Heart right ventricle (tissue), 16 donors: ENCODE measurements at places on chromosomes 12 and 14.

- no peak for DNase-seq
Measured at GRCh38 chr14:54023027-54023426, 66.4 kb upstream of the BMP4 start.

GRCh38 chr14:49770212-49770817 is 2.4 kb downstream of the KLHDC2 start:
- no peak for DNase-seq

DNA sequence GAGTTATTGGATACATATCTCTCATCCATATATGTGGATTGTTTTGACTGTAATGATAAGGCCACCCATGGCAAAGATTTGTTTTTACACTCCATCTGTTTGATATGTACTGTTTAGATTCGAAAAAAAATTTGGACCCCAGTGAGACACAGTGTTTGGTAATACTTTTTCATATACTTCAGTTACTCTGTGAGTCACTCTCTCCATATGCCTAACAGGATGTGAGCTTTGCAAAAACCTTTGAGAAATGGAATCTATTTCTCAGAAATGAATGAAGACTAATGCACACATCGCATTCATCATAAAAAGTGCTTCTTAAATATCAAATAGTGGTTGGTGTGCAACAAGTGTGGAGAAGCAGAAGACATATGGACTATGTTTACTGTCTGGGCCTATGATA is 781.5 kb downstream of the SLC6A15 start:
- DNase-seq = no peak

DNA sequence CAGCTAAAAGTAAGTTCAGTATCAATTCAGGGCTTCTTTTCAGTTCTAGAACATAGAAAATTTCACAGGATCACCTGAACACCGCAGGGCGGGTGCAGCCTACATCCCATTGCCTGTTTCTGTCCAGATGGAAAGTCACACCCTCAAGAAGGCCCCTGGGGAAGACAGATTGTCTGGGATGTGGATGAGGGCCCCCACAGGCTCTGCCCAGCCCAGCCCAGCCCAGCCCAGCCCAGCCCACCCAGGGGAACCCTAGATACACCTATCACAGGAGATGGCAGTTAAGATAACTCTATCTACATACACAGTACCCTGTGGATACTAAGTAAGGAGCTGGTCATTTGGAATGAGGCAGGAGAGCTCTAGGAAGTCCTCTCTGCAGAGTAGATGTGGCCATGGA is 68.4 kb downstream of the DPF3 start:
- DNase-seq = no peak

- DNase-seq = no peak
Measured at GRCh38 chr14:49659526-49660455, 24.7 kb upstream of the DNAAF2 start.

DNA sequence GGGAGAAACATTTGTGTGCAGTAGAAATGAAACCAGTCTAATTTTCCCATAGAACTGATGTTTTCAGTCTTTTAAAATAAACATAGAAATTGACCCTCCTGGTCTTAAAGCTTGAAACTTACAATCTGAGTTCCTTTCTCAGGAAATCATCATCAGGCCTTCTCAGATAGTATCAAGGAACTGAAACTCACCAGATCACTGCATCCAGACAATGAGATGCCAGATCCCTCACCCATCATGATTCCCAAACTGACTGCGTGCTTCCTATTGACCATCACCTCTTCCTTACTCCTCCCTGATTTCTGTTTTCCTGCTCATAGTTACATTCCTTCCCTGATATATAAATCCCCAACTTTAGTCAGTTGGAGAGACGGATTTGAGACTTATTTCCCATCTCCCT is 195.0 kb upstream of the AMIGO2 start:
- no peak for DNase-seq

- DNase-seq = no peak
Measured at GRCh38 chr12:69679119-69679518, 20.0 kb downstream of the BEST3 start.

DNA sequence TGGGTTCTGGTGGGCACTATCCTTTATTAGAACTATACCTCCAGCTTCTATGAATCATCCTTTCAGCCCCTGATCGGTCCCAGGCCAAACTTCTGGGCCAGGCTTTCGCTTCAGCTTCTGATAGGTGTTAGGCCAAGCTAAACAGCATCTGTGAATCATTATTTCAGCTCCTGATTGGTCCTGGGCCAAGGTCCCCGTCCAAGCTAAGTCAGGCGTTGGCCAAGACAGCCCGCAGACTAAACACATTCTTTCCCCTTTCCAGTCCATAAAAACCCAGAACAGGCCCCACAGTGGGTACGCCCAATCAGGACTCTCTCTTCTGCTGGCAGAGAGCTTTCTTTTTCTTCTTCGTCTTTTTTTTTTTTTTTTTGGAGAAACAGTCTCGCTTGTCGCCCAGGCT is 1808.9 kb upstream of the SEL1L start:
- DNase-seq = peak; percentile 13

- no peak for DNase-seq
Measured at GRCh38 chr14:58066115-58066514, 85.9 kb downstream of the ARMH4 start.

GRCh38 chr14:91977884-91978283 is 30.4 kb upstream of the FBLN5 start:
- peak; percentile 5 for DNase-seq

GRCh38 chr14:29836395-29836794 is 91.3 kb downstream of the PRKD1 start:
- DNase-seq = no peak

- no peak for DNase-seq
Measured at GRCh38 chr14:69713993-69714679, 52.8 kb upstream of the SRSF5 start.

DNA sequence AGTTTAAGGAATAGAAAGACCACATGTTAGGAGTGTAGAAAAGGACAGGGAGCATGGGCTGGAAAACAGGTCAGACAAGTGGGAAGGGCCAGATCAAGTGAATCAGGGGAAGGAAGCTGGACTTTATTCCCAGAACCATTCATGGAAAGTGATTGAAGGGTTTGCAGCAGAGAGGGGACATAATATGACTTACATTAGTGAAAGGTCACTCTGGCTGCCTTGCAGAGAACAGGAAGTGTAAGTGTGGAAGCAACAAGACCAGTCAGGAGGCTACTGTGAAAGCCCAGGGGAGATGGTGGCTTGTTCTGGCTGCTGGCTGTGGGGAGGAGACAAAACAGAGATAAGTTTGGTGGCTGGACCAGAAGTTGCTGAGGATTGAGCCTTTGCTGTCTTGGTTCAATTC is 69.1 kb downstream of the VCPKMT start:
- no peak for DNase-seq

GRCh38 chr12:25320123-25321006 is 69.6 kb upstream of the KRAS start:
- no peak for DNase-seq

GRCh38 chr12:123363740-123364531 is 711 bp downstream of the SBNO1 start:
- peak; percentile 30 for DNase-seq

DNA sequence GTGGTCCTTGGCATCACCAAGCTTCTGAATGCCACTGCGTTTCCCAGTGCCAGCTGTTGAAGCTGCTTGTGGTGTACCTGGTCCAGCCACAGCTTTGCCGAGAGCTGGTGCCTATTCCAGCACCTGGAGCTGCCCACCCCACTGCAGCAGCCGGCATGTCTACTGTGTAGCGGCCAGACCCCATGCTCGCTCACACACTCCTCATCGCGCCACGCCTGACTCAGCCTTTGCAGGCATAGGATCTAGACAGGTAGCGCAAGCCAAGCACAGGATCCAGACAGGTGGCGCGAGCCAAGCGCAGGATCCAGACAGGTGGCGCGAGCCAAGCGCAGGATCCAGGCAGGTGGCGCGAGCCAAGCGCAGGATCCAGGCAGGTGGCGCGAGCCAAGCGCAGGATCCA is 11.6 kb upstream of the ZNF605 start:
- no peak for DNase-seq

- no peak for DNase-seq
Measured at GRCh38 chr12:92558806-92559205, 144.0 kb upstream of the PLEKHG7 start.

- peak; percentile 65 for DNase-seq
Measured at GRCh38 chr14:91872517-91873470, 5.5 kb upstream of the TC2N start.

DNA sequence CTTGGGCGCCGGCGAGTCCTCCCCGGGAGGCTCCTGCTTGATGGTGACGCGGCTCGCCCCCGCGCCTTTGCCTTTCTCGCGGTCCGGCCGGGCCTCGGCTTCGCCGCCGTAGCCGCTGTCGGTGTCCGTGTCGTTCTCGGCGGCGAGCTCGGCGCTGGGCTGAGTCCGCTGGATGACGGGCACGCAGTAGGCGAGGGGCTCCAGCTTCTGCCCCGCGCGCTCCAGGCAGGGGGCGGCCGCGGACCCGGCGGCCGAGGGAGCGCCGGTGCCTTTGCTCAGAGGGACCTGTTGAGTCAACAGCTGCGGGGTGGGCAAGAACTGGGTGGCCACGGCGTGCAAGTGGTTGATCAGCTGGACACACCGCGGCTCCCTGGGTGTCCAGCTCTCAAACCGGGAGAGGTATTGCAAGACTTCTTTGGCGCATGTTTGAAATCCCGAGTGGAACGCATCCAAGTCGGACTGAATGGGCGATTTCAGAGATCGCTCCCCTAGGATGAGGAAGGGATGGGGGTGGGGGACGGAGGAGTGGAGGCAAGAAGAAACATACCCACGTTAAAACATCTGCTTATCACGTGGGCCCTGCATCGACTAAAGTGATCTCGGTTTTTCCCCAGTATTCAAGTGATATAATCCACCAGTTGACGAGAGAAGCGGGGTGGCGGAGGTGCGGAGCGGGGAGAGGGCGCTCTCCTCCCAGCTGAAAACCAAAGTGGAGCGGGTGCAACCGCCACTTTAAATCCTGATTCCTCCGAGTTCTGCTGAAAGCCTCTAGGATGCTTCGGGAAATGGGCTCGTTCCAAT is 2.0 kb downstream of the BHLHE41 start:
- DNase-seq = peak; percentile 67

GRCh38 chr14:43449291-43449690 is 1057.8 kb downstream of the FSCB start:
- no peak for DNase-seq

GRCh38 chr12:8052679-8053078 is 13.5 kb downstream of the C3AR1 start:
- no peak for DNase-seq

DNA sequence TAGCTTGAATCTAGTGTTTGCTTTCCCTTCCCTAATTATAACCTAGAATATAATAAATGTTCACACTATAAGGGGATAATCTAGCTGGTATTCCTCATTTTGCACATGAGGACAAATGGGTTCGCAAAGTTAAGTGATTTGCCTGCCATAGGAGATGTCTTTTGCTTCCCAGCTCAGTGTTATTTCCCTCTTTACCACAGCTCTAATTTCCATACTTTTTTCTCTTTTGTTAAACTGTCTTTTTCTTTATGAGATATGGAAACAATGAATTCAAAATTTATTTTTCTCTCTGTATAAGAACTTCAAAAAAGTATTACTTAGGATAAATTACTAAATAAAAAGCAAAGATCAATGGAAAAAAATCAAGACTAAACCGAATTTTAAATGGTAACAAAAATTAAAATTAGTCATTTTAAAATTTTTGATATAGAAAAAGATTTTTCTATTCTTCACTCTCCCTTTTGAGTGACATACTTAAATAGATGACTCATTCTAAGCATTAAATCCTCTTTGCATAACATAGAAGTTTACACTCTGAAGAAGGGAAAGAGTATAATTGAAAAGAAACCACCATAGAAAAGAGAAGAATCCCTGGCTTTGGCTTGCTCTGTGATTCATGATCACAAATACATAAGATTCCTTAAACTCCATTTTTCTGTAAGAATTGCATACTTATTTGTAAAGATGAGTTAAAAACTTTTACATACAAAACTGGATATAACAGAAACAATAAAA is 97.3 kb downstream of the INSM2 start:
- DNase-seq = no peak

DNA sequence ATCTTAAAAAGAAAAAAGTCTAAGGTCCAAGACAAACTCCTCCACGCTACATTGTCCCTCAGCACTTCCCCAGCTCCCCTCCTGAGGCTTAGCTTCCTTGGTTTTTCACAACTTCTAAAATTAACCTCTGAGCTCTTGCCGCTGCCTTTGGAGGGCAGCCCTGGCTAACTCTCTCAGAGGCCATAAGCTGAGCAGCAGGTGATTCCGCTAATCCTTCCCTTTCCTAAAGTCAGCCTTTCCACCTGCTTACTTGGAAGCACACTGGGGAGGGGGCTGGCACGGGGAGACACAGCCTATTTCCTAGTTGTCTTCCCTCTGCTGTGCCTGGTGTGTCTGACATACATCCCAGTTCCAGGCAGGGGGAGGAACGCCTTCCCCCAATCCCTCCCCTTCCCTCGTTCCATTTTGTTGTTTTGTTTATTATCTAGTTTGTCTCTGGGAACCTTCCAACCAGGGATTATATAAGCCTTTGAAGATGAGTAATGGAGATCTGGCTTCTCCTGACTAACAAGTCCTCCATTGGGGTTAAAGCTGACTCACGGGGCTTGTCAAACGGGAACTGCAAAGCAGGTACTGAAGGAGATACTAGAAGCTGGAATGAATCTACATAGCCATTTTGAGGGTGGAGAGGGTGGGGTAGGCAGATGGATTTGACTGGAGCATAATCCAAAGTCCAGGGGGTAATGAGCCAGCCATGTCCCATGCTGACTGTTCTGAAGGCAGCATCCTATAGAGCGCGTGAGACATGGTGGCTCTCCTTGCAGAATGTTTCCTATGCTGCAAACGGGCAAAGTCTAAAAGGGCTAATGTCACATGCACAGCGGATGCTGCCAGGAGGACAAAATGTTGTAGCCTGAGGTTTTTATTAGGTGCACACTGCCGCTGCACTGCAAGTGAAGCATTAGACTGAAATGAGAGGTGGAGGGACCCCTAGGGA is 230.8 kb downstream of the FOXN3 start:
- no peak for DNase-seq

DNA sequence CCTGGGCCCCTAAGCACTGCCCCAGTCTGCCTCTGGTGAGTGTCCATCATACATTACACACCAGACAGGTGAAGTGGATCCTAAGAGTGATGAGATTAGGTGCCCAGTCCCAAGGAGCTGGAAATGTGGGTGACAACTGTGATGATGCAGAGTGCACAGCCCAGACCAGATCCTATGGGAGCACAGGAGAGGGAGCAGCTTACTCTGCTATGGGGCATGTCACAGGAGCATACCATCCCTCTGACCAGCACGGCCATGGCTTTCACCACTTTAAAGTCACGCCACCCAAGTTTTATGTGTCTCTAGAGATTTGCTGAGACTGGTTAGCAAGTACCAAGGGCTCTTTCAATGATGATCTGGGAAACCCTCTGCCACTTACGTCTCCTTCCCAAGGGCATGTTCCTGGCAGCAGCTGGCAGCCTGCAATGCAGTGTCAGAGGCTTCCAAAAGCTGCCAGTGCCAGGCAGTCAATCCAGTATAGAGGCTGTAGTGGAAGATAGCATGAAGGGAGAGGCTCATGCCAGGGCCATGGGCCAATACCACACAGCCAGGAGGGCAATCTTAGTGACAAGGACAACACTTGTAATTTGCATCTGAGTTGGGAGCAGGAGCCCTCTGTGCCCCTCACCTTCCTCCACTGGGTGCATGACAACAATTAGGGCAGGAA is 40.2 kb downstream of the STAB2 start:
- DNase-seq = peak; percentile 68
